Activated CD8-positive, alpha-beta memory T cell treated with anti-CD3 and anti-CD28 coated beads for 4 hours (primary cell): ENCODE measurements at places on chromosomes 1 and 21.
A peak's percentile ranks its signal among the peaks of the same experiment; 100 is the strongest.

DNA sequence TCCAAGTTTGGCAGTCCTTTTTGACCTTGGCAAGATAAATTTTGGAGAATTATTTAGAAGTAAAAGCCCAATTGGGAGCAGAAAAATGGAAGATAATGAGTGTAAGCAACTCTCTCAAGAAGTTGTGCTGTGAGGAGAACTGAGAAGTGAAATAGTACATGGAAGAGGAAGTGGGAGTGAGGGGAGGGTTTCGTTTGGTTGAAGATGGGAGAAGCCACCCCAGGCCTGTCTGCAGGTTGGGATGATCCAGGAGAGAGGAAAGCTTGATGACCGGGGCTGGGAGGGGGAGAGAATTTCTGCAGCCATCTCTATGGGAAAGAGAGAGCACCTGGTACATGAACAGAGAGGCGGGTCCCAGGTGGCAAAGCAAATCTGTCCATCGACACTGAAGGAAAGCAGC, 8.6 kb upstream of the RCAN1 start:
- no peak for DNase-seq

- DNase-seq, result no peak
Observed at GRCh38 chr1:184485751-184486723, 99.2 kb downstream of the C1orf21 start.

DNA sequence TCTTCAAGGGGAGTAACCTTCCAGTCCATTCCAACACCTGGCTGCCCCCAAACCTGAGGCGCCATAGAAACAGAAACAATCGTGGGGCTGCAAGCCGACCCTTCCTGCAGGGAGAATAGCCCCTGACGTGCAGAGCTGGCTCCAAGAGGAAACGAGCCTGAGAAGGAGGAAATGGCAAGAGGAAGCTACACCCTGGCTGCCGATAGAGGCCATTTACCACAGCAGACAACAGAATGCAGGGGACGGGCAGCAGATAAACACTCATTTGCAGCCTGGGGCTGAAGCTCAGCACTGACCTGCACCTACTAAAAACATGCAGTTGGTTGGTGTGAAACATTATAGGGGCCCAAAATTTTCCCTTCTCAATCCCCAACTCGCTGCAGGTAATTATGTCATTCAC, 8.7 kb upstream of the TDRD10 start:
- no peak for DNase-seq

- DNase-seq, result no peak
Observed at GRCh38 chr1:15734901-15735300, 1.2 kb upstream of the SLC25A34 start.

DNA sequence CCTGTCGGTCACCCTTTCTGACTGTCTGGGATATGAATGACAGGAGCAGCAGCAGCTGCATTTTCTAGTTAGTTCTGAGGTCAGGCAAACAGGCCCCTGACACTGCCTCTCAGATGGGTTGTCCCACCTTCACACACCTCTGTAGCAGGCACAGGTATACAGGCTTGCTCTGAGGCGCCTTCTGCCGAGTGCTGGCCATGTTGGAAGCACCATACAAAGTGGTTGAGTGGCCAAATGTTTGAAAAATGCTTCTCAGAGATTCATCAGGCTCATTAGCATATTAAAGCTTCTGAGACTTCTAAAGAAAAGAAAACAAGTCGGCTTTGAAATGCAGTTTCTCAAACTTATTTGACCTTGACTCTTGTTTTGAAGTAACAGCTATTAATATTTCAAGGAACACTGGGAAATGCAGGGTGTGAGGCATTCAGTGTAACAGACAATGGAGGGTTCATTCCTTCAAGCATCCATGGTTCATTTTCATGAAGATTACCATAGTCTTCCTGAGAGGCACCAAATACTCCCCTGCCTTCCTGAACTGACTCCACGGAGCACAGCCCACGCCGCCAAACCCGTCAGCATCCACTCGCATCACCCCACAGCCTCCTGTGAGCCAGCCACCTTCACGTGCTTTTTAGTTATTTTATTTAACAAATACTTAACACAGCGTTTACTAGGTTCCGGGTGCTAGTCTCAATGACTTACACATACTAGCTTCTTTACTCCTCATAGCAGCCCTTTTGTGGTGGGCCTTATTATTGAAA, 81.8 kb downstream of the KCNN3 start:
- no peak for DNase-seq

- no peak for DNase-seq
Observed at GRCh38 chr1:9606948-9607347, 18.2 kb downstream of the TMEM201 start.

GRCh38 chr1:29544406-29544805, 308.1 kb downstream of the PTPRU start:
- DNase-seq, result no peak

DNA sequence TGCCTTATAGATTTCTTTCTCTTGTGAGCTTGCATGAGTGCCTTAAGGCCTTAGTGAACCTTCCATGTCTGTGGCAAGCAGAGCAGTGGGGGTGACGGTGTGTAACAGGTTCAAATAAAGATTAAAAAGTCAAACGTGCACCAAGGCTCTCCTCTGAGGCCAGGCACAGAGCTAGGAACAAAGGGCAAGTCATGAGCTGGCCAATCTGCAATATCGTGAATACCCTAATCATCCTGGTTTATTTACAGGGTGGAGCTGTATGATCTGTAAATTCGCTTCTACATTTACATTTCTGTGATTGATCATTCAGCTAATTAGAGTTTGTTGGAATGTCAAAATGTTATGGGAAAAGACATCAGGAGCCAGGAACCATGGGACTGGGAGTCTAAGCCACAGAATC, 120.2 kb downstream of the CAPN8 start:
- DNase-seq, result no peak

GRCh38 chr21:40388046-40388445, 458.9 kb downstream of the DSCAM start:
- no peak for DNase-seq

GRCh38 chr1:233487408-233487807, 126.5 kb upstream of the KCNK1 start:
- no peak for DNase-seq

DNA sequence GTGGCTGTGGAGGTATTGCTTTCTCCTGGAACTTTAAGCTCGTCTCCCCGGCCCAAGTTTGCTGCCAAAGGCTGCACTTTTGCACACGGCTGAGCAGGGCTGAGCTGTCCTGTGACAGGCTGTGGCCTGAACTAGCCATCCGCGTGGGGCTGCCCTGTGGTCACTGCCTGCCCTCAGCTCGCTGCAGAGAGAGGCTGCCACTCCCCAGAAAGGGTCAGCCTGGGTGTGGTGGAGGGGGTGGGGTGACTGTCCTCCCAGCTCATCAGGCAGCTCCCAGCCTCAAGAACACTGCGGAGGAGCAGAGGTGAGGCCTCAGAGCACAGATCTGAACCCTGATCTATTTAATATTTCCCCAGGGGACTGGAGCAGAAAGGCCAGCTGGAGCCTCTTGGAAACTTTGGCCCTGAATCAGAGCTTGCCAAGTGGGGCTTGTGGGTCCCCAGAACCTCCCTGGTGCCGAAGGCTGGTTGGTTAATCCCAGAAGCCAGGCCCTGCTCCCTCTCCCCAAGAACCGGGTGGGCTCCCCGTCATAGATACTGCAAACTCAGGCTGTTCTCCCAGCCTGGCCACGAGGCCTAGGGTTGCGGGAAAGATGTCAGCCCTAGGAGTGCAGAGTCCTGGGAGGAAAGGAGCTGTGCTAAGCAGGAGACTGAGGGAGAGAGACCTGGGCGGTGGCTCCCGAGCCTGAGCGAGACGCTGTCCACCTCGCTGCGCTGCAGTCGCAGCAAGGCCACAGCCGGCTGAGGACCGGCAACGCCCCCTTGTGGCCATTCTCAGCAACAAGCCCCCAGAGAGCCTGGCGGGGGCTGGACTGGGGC, 125.1 kb upstream of the IPO9 start:
- peak; percentile 20 for DNase-seq

GRCh38 chr1:228274452-228275178, 66.8 kb downstream of the OBSCN start:
- no peak for DNase-seq

GRCh38 chr1:117673405-117673804, 67.6 kb downstream of the TENT5C start:
- DNase-seq, result no peak

- no peak for DNase-seq
Observed at GRCh38 chr1:163863731-163864130, 542.0 kb downstream of the NUF2 start.

DNA sequence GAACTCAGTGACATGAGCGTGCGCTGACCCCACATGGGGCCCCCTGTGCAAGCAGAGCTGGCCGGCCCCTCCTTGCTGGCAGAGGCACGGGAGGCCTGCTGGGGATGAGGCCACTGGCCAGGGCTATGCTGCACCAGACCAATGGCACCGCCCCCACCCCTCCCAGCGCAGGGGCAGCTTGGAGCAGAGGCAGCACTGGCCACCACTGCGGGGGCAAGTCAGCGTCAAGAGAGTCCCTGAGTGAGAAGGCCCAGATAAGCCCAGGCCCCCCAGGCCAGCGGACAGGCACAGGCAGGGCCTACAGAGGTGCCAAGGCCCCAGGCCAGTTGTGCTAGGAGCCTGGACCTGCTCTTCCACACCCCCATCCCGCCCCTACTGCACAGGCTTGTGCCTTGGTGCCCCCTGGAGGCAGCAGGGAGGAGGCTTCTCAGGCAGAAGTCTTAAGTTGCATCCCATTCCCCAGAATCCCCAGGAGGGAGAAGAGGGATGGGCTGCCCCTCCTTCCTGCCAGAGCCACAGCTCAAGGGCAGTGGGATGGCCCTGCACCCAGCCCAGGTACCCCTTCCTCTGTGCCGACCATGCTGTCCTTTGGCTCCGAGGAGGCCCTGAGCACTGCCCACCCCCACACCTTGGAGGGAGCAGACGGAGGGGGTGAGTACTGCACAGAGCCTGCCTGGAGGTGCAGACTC, 35.8 kb downstream of the EPHX1 start:
- no peak for DNase-seq

GRCh38 chr1:3357526-3358297, 96.8 kb upstream of the ARHGEF16 start:
- DNase-seq, result no peak

DNA sequence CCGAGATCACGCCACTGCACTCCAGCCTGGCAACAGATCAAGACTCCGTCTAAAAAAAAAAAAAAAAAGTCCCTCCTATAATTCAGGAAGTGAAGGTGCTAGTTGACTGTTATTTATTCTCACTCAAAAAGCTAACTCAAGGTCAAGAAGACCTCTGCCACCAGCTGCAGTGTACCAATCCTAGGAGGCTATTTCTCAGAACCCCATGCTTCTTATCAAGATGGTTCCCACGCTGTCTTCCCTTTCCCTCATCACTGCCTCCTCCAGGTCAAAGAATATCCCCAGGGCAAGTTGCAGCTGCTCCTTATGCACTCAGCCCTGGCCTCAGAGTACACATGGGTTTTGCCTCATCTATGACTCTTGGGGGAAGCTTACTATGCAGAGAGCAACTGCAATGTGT, 53.6 kb downstream of the RERE start:
- DNase-seq, result no peak
